Effector CD4-positive, alpha-beta T cell (primary cell): ENCODE measurements at places on chromosomes 5 and 9.
A peak's percentile ranks its signal among the peaks of the same experiment; 100 is the strongest.

DNA sequence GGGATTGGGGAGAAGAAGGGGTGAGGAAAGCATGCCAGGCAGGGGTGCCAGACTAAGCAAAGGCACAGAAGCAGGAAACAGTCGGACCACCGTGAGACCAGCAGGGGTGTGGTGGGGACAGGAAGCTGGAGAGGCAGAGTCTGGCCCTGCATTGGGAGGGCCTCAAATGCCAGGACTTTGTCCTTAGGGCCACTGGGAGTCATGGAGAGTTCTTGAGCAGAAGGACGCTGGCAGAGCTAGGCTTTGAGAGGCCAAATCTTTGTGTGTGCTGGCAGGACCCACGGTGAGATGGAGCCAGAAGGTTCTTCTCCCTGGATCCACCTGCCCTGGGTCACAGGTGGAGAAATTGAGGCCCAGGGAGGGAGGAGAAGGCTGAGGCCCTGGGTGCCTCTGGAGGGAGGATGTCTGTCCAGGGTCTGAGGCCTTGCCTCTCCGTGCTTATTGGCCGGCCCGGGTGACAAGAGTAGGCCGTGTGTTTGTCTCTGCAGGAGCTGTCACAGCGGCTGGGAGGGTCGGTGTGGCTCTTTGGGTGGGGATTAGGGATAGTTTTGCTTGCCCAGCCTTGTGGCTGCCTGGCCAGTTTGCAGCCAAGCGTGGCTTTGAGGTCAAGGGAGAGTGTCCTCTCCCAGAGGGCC, 1.8 kb upstream of the ENG start:
- no peak for DNase-seq

GRCh38 chr9:99823681-99824377, 2.1 kb downstream of the NR4A3 start:
- peak; percentile 41 for DNase-seq

- DNase-seq, result no peak
These were observed 80.4 kb downstream of the CAAP1 start for GRCh38 chr9:26812217-26812616.

GRCh38 chr5:145838276-145838675, 3.1 kb upstream of the PRELID2 start:
- DNase-seq, result no peak

- no peak for DNase-seq
These were observed 16.8 kb upstream of the CTSL start for GRCh38 chr9:87708986-87709728.
